ENCODE measurements at places on chromosomes 1 and 21. TPM values are rescaled to one million over a fixed set of nuclear protein-coding genes. Genes with fewer than 3 reads are reported as not detected.

DNA sequence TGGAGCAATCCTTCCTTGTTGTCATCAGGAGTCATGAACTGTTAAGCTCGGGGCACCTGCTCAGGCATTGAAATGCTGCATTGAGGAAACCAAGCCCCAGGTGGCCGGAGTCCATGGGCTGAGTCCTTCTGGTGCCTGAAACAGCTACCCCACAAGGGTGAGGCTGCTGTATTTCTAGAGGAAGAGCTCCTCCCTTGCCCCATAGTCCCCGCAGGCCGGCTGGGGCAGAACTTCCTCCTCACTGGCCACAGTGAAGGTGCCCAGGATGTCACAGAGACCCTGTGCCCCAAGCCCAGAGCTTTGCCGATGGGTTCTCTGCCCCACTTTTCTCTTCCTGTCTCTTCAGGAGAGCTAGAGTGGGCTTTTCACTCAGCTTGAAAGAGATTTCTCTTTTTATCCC is 80.8 kb upstream of the GCLM start:
- DNase-seq = no peak

DNA sequence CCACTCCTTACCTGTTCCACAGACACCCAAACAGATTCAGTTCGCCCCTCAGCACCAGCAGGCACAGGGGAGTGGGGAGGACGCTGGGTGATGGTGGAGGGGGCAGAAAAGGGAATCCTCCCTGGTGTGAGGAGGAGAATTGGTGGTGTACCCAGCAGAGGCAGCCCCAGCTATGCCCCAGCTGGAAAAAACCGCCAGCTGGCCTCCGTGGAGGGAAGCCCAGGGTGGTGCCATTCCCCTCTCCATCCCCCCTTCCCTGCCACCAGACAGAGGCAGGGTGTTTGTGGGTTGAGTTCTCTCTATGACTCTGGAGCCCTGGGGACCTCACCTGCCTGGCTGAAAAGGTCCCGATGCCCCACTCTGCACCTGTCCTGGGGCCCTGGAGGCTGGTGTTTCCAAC is 27.9 kb downstream of the OPTC start:
- DNase-seq = no peak

GRCh38 chr1:145985129-145985501 is 11.3 kb downstream of the TXNIP start:
- DNase-seq = no peak

DNA sequence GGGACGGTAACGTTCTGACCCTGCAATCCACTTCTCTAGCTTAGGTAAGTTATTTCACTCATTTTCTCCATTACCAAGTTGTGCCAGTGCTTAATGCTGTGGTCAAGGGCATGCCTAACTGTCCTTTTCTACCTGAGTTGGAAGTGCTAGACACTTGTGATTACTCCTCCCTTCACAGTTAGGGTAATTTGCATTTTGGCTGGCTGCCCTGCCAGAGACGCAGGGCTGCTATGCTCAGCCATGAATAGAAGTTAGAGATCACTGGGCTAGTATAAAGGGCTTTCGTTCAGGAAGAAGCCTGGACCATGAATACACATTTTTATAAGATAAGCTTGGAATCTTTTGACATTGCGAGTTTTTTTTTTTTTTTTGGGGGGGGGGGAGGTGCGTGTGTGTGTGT is 633.2 kb upstream of the NEGR1 start:
- DNase-seq = no peak

DNA sequence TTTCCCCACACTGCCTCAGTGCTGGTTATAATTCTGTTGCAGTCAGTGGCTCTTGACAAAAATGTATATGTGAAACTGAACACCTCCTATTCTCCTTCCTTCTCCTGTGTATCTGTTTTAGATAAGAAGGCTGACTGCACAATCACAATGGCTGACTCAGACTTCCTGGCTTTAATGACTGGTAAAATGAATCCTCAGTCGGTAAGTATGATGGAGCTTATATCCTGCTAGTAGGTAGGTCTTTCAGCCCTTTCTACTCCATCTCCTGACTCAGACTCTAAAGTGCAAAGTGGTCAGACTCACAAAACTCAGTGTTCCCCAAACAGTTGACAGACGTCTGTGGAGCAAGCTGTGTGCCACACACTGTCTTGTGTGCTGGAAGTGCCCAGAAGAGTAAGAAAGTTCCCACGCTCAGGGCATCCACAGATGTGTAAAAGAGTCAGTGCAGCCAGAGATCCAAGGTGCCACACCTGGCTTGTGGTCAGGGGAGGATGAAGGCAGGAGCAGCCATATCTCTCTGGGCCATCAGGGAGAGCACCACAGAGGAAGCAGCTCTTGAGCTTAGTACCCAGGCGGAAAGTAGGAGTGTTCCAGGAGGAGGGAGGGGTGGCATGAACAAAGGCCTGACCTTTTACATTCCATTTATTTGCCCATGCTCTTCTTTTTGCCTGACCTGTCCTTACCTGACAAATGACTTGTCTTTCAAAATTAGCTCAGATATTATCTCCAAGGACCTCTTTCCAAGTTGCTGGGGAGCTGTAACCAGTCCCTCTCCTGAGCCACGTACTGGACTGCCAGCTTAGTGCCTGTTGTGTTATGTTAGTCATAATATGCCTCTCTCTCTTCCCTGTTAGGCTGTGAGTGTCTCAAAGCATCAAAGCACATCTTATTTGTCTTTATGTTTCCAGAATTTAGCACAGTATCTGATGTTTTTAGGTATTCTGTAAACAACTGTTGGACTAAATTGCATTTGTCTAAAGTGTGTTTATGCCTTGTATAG is 14.0 kb upstream of the PODN start:
- peak; percentile 6 for DNase-seq

The SELP gene
- not detected for total RNA-seq

- no peak for DNase-seq
Measured at GRCh38 chr1:178411756-178412399, 84.9 kb downstream of the CLEC20A start.

- peak; percentile 21 for DNase-seq
Measured at GRCh38 chr21:46457801-46458314, 833 bp upstream of the DIP2A start.

DNA sequence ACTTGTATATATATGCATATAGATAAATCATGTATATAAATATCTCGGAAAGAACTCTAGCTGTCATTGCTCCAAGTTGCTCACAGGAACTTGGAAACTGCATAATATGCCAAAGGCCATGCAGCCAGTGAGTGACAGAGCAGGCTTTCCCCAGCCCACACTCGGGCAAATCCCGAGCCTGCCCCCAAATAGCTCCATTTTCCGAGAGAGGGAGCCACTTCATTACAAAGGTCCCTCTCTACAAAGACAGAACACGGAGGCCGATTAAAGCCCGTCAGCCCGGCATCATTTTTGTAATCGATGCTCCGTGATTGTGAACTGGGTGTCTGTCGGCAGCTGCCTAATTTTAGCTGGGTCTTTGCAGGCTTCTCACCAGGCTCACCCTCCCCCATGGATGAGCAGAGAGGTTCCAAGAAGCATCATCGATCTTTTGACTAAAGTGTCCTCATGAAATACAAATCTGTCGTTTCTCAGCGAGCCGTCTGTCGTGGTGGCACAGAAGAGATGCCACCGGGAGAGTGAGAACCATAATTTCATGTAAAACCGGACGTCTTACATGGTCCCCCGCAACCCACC is 663.9 kb downstream of the PTPRU start:
- no peak for DNase-seq

- DNase-seq = no peak
Measured at GRCh38 chr1:166129006-166129405, 37.8 kb downstream of the FAM78B start.

The MIXL1 gene
- total RNA-seq = 8.6 TPM

GRCh38 chr1:200090252-200091159 is 63.0 kb downstream of the NR5A2 start:
- peak; percentile 15 for DNase-seq

- no peak for DNase-seq
Measured at GRCh38 chr1:67941155-67941554, 107.9 kb upstream of the GNG12 start.

- DNase-seq = no peak
Measured at GRCh38 chr1:59641836-59642235, 172.9 kb upstream of the HOOK1 start.

The HFM1 gene
- 0.29 TPM for total RNA-seq

- no peak for DNase-seq
Measured at GRCh38 chr1:70778056-70778762, 269.4 kb downstream of the PTGER3 start.

DNA sequence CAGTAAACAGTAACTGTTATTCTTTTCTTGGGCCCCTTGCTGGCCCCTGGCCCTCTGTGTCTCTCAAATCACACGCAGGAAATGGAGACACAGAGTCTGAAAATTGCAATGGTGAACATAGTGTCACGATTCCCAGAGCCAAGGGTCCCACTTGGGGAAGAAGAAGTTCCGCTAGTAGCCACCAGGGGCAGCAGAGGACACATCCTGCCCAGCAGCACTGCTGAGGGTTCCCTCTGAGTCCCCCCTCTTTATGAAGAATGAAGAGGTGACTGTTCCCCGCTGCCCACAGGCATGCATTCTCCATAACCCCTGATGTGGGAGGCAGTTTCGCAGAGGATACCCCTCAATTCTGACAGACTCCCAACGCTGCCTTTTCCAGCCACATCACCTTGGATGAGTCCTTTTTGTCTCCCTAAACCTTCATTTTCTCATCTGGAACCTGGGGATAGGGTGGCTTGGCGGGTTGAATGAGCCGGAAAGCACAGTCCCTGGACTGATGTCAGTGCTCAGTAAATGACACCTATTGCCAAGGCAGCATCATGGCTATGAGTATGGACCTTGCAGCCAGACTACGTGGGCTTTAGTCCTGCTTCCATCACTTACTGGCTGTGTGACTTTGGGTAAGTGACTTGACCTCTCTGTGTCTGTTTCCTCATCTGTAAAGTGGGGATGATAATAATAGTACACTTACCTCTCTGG is 238.0 kb upstream of the TMEM51 start:
- peak; percentile 39 for DNase-seq

The HOOK1 gene
- total RNA-seq = 48.0 TPM

- no peak for DNase-seq
Measured at GRCh38 chr1:5938101-5938646, 54.1 kb downstream of the NPHP4 start.

- peak; percentile 60 for DNase-seq
Measured at GRCh38 chr1:27507960-27508665, 18.1 kb upstream of the WASF2 start.

DNA sequence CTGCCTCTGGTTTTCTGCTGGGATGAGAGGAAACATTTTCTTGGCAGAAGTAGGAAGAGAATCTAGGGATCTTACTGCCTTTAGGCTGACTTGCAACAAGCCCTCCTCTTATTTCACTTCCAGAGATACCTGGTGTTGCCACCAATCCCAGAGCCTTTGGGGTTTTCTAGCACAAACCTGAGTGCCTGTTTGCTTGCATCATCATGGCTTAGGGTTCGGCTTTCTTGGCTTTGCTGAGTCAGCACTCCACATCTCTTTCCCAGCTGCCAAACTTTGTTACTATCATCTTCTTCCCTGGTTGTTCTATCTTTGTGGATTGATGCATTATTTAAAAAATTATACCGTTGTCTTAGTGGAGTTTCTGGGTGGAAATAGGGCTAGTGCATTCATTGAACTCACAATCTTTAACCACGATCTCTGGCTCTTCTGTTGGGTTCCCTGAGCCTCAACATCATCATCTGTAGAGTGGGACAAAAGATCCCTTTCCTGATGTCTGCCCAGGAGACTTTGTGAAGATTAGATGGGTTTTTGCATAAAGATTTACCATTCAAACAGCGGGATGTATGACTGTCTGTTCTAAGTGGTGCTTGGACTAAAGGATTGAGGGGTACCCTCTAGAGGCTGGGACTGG is 76.6 kb upstream of the SELENON start:
- no peak for DNase-seq

GRCh38 chr1:91070298-91070697 is 48.5 kb upstream of the ZNF644 start:
- no peak for DNase-seq

- no peak for DNase-seq
Measured at GRCh38 chr1:93537924-93538323, 90.0 kb downstream of the FNBP1L start.

- DNase-seq = no peak
Measured at GRCh38 chr1:108598340-108598739, 38.4 kb downstream of the EEIG2 start.

DNA sequence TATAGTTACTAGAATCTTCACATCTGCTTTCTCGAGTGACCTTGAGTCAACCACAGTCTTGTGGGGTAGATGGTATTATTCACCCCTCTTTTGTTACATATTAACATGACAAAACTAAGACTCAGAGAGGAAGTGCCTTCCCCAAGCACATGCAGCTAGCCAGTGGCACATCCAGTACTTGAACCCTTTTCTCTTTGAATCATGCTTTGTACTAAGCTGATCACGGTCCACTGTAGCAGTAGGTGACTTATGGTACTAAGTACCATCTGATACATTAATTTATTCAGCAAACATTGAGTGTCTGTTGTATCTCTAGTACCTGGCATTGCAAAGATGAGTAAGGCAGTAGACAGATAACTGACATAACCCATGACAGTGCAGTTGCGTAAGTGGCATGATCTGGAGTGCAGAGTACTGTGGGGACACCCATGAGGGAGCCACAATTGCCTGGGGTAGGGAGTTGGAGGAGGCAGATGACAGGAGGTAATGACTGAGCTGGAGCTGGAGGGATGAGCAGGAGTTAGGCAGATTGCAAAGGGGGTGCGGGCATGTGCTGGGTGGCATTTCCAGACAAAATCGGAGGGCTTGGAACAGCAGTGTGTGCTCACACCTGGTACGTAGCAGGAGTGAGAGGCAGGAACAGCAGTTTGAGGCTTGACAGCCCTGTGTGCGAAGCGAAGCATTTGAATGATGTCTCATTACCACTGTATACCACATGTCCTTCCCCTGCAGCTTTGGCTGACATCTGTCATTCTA is 29.8 kb downstream of the UCK2 start:
- peak; percentile 76 for DNase-seq

- DNase-seq = no peak
Measured at GRCh38 chr1:21355956-21356355, 65.7 kb upstream of the ECE1 start.

The AMY2A gene
- total RNA-seq = not detected

- no peak for DNase-seq
Measured at GRCh38 chr1:89894210-89895201, 73.7 kb downstream of the LRRC8D start.

DNA sequence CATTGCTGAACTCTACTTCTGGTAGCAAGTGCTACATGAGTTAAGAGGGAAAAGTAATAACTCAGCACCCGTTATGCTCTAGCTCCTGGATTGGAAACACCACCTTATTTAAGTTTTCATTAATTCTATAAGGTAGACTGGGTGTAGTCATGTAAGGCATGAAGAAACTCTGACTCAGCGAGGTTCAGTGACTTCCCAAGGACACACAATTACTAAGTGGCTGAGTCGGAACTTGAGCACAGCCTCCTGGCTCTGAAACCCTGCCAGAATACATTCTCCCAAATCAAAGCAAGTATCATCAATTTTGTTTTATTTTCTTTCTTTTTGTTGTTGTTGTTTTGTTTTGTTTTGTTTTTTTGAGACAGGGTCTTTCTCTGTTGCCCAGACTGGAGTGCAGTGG is 29.1 kb upstream of the SCCPDH start:
- no peak for DNase-seq

DNA sequence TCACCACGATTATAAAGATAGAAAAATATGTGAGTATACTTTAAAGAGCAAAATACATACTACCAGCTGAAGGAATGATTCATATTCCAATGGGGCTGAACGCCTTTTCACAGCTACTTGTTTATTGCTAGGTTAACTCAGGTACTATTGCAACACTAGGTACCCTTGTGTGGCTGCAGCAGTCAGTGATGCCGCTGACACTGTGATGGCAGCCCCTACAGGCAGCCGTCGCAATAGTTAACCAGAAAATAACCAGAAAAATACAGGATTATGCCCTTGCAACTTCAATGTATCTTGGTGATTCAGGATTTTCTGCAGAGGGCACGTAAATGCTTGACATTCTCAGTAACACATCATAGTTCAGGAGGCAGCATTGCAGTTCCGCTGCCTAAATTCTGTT is 1.6 kb upstream of the MARK1 start:
- DNase-seq = peak; percentile 10
